ENCODE measurements at places on chromosomes 4 and X.

- no peak for DNase-seq
These were observed 1.7 kb upstream of the AFAP1 start for GRCh38 chr4:7941111-7941964.

- DNase-seq: no peak
These were observed 26.5 kb downstream of the GUCY1A1 start for GRCh38 chr4:155693015-155693663.

- DNase-seq: no peak
These were observed 10.1 kb upstream of the BMP2K start for GRCh38 chr4:78766026-78766425.

- DNase-seq: no peak
These were observed 20.3 kb downstream of the UBA6 start for GRCh38 chr4:67680581-67681222.

Measured in hematopoietic multipotent progenitor cell treated with erythropoietin and hydrocortisone succinate and interleukin-3 and kit ligand, for 8 days (in vitro differentiated cells).